ENCODE measurements at places on chromosomes 1 and 21.

DNA sequence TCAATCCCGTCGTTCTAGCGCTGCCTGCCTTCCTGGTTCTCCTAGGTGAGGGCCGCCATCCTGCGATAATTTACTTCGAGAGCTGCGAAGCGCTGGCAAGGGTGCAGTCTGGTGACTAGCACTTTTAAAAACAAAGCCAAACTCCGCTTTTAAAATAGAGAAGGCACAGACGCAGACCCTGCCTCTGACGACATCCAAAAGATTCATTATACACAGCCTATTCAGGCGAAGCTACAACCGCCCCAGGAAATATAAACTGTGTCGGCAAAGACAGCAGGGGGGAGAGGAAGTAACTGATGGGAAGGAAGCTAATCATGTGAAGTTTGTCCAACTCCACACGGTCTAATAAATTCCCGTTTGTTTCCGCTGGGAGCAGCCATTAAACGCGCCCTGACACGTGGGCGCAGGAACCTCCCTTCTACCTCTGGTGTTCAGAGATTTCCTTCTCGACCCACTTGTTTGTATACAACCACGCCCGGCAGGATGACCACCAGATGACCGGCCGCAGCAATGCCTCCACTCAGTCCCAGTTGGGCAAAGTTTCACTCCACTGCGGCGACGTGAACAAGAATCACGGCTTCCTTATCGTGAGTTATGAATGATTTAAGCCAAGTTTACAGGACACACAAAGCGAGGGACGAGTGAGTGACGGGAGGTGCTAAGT lies 1.3 kb downstream of the GNG12 start:
- DNase-seq, result no peak

DNA sequence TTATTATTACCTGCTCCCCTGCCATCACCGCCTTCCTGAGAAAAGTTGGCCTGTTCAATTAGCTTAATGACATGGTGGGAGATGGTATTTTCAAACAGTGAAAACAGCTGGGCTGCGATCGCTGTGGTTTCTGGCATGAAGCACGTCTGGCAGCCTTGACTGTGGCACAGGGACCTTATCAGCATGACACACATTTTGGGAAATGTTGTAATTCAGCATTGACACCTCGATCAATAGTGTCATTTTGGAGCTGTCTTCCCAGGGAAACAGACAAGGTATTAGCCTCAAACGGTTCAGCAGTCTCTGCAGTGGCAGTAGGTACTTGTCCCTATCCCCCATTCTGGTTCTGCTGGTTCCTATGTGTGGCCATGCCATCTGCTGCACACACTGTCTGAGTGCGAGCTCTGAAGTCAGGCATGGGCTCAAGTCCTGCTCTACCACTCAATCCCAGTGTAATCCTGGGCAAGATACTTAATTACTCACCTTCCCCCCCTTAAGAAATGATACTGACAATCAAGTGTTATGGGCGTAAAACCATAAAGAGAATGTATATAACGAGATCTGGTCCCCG lies 154.5 kb upstream of the KCND3 start:
- DNase-seq, result no peak

- DNase-seq, result no peak
Measured at GRCh38 chr1:166116026-166116425, 50.8 kb downstream of the FAM78B start.

DNA sequence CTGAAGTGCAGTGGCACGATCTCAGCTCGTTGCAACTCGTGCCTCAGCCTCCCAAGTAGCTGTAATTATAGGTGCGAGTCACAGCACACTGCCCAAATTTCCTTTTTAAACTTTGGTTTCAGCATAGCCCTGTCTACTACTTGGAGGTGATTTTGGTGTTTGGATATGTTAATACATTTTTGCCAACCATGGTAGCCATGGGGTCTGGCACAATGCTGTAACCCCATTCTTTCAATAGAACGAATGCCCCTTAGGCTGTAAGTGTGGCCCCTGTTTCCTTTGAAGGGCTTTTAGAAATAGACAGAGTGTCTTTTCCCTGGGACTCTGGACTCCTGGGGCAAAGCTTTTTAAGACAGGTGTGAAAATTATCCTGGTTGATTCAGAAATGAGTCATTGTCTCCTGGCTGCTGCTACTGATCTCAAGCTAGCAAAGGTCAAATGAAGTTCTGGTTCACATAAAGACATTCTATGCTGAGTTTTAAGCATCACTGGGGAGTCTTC lies 141.1 kb upstream of the RUNX1 start:
- DNase-seq, result no peak

- no peak for DNase-seq
Measured at GRCh38 chr1:116075990-116076389, 35.2 kb upstream of the MAB21L3 start.

DNA sequence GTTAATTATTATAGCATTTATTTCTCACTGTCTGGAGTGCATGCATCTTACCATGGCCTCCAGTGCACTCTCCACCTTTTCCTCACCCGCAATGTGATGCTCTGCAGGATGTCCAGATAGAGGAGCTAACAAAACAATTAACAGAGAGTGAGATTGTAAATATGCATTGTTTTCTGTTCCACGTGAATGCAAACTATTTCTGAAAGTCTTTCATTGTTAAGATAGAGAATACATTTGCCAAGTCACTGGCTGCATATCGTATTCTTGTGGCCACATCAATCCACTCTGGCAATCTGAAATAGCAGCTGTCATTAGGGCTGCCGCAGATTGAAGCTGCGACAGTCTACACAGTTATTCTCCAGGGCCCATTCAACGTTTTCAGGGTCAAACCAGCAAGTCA lies 143.8 kb downstream of the DUSP10 start:
- no peak for DNase-seq

Data from activated CD4-positive, alpha-beta T cell treated with anti-CD3 and anti-CD28 coated beads, Interleukin-2, amount 50 U/mL, for 1 hour (primary cell).